ENCODE measurements at places on chromosomes 6 and 20.
A peak's percentile ranks its signal among the peaks of the same experiment; 100 is the strongest.

- no peak for DNase-seq
Observed at GRCh38 chr6:166520905-166521834, 65.3 kb downstream of the RAMACL start.

DNA sequence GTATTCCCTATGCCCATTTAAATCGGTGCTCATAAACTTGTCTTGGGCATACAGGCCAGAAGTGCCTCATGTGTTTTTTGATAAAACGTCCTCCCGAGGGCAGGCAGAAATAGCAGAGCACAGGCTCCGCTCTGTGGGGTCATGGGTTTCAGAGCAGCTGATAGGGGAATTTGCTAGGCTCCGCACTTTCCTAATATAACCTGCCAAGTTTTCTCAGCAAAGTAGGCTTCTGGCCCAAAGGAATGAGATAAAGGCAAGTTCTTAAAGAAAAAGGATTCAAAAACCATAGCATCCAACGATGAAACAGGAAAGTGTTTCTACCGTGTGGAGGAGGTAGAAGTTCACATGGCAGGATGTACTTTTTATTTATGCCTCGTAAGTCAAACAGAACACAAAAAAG lies 69.8 kb upstream of the RALGAPA2 start:
- no peak for DNase-seq

DNA sequence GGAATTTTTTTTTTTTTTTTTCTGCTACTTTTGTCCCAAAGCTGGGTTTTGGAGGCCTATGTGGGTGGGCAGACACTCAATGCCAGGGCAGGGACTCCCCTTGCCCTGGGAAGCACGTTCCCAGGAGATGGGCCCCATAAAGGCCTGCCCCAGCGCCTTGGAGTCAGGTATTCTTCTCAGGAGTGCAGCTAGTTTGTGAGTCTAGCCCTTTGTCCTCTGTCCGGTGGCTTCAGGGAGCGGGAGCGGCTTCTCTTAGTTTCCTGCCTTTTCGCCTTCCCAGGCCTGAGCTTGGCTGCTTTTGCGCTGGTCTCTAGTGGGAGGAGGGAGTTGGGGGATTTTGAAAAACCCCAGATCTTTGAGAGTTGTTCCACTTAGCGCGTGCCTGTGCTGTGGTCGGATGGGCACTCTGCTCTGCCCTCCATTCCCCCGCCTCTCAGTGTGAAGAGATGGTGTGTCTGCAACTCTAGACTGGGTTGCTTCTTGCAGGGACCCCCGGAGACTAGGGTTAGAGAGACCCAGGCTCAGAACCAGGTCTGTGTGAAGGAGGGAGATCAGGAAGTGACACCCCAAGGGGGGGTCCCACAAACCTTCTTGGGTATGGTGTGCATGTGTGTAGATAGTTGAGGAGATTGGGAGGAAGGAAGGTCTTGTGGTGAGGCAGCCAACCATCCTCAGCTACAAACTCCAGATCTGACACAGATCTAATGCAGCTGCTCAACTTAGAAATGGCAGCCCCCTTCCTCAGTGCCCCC lies 1.3 kb downstream of the PLCG1 start:
- DNase-seq: peak; percentile 28

DNA sequence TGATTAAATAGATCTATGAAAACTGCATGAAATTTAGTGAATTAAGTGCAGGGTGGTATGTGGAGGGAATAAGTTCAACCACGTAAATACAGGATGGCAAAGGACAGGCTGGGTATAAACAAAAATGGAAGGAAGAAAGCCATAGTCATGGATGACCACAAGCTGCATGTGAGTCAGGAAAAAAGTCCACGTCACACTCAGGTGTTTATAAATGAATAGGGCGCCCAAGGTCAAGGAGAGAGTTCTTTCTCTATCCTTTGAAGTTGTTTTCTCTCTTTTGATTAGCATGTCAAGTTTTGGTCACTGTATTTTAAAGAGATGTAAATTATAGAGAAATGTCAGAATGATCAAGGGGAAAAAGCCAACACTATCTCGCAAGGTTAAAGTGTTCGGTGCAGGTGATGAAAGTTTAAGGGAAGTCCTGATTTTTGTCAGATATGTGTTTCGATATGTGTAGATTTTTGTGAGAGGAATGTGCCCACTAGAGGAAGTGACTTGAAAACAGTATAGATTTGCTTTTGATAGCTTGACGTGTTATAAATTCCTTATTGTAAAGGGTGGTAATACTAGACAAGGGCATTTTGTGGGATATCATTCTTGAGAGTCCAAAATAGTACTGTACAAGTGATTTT lies 58.7 kb downstream of the MAP3K4 start:
- DNase-seq: no peak

GRCh38 chr20:53737396-53738038 lies 143.9 kb upstream of the ZNF217 start:
- no peak for DNase-seq

DNA sequence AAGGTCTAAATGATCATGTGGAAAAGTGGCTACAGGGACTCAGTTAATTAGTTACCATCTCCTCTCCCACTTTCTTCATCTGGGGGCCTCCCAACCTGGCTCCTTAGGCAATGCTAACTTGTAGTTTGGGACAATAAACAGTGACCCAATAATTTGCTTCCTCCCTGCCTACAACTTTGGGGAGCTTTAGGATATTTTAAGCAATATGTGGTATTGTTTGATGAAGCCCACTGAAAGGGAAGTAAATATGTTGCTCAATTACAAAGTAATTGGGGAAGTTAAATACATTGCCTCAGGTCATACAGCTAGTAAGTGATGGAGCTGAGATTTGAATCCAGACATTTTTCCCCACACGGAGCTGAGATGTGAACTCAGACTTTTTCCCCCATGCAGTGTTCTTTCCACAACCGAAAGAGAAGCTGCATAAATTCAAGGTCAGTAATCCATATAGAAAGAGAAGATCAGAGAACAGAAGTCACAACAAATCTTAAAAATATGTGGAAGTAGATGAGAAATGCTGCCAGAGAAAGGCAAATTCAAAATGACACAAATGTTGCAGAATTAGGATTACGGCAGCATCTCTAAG lies 26.6 kb downstream of the ZHX3 start:
- no peak for DNase-seq

- no peak for DNase-seq
Observed at GRCh38 chr6:2959909-2960719, 11.3 kb downstream of the SERPINB6 start.

GRCh38 chr6:154989448-154989847 lies 5.7 kb upstream of the TIAM2 start:
- DNase-seq: no peak

DNA sequence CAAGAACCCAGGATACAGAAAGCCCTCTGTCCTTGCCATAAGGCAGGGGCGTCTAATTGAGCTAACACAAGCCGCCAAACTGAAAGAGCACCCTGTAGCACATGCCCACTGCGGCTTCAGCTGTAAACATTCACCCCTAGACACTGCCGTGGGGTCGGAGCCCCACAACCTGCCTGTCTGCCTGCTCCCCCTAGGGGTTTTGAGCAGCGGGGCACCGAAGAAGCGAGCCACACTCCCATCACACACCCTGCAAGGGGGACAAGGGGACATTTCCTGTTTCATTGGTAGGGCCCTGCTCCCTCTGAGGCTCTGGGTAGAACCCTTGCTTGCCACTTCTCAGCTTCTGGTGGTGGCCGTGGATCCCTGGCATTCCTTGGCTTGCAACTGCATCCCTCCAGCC lies 45.2 kb upstream of the BCLAF1 start:
- DNase-seq: no peak

DNA sequence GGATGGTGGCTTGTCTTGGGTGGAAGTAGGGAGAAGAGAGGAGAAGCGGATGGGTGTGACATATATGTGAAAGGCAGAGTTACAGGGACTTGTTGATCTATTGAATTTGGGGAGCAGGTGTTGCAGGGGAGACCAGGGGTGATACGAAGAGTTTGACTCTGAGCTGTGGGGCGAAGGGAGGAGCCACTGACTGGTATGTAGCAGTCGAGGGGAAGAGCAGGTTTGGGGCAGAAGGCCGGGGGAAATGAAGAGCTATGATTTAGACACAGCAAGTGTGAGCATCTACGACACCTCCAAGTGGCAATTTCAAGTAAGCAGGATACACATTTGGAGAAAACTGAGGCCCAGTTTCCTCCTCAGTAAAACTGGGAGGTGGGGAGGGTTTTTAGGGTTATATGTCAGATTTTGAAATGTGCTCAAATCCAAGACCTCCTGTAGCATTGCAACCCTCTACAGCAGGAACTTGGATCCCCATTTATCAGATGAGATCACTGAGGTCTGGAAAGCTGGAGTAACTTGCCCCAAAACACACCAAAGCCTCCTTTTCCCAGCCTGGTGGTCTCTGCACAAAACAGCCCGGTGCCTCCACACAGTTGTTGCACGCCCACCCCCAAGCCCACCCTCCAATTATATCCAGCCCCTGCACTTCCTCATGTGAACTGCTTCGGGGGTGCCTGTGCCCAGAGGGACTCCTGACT lies 137.8 kb downstream of the PREX1 start:
- no peak for DNase-seq

GRCh38 chr6:21597801-21598673 lies 4.5 kb downstream of the SOX4 start:
- DNase-seq: no peak

- DNase-seq: no peak
Observed at GRCh38 chr6:64334636-64335035, 699.0 kb downstream of the PHF3 start.

DNA sequence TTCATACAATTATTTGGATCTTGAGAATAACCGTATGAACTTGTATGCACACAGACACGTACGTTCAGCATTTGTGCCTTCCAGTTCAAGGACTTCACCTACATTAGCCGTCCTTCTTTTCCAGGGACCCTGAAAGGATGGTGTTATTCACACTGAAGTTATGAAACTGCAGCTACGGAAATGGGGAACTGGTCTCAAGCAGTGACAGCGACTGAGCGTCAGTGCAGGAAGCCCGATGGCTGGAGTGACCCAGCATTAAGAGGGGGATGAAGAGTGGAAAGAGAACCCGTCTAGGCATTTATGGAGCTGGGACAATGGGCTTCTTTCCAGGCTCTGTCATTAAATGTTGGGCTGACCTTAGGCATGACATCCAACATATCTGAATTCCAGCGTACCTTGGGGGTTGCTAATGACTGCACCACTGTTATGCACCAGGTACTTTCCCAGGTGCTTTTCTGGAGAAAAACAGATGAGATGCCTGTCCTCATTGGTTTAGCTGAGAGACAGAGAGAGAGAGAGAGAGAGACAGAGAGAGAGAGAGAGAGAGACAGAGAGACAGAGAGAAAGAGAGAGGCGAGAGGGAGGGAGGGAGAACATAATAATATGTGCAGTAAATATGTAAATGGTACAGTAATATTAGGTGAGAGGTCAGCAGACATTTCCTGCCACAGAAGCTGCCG lies 204.7 kb upstream of the EXOC2 start:
- DNase-seq: no peak

DNA sequence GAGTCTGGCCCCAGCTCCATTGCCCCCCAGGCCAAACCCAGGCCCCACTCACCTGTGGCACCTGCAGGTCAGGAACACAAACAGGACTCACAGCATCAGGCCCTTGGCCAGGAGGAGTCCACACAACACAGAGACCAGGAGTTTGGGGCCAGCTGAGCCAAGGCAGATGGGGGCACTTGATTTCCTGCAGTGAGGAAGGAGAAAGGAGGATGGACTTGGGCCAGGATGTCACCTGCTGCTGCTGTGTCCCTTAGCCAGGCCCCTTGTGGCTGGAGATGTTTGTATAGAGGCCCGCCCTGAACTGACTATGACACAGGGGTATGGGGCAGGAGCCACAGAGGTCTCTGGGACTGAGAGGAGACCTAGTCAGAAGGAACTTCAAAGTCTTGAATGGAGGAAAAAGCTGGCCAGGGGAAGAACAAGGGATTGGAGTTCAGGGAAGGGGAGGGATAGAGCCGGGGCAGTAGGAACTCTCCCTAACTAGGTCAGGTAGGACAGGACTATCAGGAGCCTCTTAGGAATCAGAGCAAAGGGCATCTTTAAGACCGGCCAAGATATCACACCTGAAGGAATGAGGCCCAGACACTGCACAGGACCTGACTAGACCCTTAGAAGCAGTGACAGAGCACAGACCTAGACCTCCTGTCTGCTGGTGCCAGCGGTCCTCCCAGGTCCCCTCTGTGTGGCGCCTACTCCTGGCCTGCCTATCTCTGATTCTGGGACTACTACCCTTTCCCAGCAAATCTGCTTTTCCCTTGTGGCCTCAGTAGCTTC lies 8.8 kb upstream of the TREML2 start:
- no peak for DNase-seq

DNA sequence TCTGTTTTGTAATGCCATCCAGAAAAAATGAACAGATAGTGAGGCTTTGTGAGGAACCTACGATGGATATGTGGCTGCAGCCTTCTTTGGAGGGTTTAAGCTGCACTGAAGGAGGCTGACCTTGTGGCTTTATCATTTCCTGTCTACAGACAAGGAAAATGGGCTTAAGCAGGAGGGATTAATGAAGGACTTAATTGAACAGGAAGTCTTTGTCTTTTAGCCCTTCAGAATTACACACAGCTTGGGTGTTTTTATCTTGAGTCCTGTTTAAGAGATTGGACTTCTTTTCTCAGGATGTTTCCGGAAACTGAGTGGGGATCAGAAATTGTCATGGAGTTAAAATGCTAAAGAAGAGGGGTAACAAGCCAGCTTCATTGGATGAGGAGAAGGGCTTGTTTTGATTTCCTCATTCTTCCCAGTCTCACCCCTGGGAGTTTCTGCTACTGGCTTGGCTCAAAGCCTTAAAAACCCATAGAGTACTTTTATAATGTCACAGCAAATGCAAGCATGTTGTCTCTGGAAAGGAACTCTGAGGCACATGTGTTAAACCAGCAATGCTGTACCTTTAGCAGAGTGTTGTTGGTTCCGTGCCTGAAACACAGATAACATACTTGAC lies 193.6 kb downstream of the JARID2 start:
- DNase-seq: no peak

DNA sequence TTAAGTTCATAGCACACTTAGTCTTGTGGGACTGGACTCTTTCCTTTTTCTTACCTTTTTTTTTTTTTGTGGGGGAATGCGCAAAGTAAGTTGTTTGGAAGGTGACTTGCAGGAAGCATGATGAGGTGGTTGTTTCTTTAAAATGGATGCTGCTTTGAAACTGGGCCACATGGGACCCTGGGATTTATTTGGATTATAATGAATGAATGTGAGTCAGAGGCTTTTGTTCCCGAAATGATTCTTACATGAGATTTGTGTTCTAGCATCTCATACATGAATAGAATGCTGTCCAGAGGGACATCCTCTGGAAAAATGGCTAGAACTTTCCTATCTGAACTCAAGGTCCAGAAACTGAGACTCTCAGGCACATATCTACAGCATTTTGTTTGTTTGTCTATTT lies 236.6 kb upstream of the RNF24 start:
- no peak for DNase-seq

DNA sequence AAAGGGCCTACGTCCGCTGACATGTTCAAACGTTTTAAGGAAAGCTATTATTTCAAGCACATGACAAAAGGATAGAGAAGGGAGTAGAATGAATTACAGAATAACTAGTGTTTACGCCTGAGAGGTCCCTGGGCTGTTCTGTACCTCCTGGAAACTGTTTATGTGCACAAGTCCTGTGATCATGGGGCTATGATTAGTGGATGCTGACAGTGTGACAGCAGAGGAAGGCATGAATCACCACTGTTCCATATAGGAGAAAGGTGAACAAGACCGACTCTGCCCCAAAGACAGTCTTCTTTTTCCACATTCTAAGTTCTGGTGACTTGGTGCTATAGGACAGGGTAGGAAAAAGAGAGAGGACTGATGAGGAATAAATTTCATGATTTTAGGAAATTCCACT lies 249.2 kb upstream of the PRDM1 start:
- no peak for DNase-seq
